ENCODE measurements at places on chromosomes 4 and X.

GRCh38 chr4:106186201-106186600 is 129.8 kb downstream of the TBCK start:
- no peak for DNase-seq

DNA sequence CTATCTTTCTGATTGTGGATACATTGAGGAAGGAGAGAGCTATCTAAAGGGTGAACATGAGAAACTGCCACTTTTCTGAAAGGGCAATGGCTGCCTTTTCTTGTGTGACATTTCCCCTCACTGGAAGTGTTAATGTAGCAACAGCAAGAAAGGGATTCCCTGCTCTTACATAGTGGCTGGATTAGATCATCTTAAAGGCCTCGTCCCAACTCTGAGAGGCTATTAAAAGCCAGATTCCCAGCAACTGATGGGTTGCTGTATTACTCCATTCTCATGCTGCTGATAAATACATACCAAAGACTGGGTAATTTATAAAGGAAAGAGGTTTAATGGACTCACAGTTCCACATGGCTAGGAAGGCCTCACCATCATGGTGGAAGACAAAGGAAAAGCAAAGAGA is 33.7 kb upstream of the ADH7 start:
- no peak for DNase-seq

DNA sequence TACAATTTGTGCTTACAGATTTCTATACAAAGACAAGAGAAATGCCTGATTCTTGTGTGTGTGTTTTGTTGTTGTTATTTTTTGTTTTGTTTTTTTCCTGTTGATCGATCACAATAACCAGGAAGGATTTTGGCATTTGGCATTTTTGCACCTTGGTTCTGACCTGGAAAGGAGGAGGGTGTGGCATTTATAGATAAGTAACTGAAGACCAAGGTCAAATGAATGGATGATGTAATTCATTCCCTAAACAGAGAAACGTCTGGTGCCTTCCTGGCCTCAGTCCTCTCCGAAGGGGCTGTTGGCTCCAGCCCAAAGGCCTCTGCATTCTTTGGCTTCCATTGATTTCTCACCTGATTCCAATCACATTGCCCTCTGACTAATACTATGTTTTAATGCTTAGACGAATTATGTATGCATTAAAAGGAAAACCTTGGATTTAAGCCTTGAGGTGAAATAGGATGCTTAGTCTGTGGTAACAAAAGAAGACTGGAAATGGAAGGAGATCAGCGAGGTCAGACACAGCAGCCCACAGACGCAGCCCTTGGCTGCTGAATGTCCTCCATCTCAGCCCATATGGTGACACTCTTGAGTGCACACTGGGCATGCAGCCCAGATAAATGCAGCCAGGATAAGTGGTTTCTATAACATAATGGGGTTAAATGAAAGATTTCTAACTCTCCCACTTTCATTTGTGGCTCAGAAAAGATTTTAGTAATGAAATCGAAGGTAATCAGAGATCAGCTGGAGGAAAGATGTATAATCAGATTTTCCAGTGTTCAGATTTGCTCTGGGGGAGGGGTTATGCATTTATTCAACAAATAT is 60.5 kb upstream of the TRIM2 start:
- DNase-seq = peak; percentile 36

- no peak for DNase-seq
Measured at GRCh38 chr4:85701861-85702321, 226.9 kb downstream of the ARHGAP24 start.

DNA sequence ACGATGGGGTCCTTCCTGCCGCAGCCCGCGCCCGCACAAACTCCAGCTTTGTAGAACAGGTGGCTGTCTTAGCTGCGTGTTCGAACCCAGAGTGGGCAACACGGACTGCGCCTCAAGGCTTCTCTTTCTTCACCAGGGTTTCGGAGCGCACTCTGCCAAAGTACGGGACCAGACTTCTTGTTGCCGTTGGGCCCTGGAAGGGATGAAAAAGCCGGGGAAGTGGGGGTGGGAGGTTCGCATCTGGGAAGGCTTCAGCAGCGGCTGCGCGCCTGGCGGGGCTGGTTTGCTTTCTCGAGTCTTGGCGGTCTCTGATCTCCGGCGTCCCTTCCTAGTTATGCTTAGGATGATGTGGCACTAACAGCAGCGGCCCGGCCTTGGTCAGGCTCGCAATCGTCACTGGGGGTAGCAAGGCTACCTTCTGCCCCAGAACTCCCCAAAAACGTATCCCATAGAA is 673 bp downstream of the PARM1 start:
- DNase-seq = no peak

DNA sequence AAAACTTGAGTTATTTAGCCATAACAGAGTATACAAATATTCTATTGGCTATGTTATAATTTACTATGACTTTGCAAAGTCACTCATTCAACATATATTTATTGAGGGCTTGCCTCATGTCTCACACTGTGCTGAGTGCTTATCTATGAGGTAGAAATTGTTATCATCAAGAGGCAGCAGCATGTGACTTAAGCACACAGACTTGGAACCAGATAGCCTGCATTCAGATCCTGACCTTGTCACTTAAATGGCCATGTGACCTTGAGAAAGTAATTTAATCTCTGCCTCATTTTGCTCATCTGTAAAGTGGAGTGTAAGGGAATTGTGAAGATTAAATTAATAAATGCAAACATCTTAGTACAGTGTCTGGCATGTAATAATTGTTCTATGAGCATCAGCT is 10.1 kb upstream of the EXOSC9 start:
- DNase-seq = no peak

DNA sequence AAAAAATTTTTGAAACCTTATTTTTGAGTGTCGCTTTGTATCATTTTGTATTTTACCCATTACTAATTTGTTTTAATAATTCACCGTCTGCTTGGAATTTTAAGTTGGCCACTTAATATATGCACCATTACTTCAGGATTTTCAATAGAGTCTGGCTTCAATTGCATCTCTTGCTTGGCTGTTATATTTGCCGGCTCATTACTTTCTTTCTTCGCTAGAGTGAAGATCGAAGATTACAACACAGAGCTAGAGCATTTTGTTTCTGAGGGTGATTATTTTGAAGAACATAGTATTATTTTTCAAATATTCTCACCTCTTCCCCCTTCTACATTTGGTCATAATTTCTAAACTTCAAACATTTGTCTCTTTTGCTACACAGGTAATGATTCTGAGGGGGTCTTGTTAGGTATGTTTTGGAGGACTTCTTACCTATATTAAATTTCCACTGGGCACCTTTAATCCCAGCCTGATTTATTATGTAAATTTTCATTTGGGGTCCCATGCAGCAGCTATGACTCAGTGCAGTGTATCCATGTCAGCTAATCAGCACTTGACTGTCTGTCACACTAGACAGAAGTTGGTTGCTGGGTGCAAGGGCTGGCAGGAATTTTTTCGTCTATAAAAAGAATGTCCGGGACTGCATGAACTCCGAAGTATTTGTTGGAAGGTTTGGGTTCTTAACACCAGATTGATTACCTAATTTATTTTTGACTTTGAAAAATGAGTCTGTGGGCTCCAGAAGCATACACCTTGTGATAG is 18.6 kb downstream of the TBC1D1 start:
- DNase-seq = no peak

GRCh38 chr4:151238477-151238876 is 38.5 kb upstream of the PRSS48 start:
- no peak for DNase-seq

DNA sequence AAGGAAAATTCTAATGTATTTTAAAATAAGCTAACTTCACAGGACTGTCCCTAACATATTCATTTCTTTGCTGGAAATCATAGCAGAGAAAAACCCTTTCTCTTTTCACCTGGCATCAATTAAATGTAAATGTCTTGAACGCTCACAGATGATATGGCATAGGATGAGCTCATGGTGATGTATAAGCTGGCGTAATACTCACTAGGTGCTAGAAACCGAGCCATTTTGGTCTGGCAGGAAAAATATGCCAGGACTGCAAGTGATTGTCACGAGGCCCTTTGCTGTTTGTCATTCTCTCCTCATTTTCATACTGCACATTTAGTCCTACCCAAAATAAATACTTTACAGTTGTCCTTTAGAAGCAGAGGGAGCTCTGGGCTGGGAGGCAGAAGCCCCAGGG is 222.7 kb upstream of the LNX1 start:
- no peak for DNase-seq

GRCh38 chrX:120372667-120373370 is 10.9 kb downstream of the ATP1B4 start:
- no peak for DNase-seq

DNA sequence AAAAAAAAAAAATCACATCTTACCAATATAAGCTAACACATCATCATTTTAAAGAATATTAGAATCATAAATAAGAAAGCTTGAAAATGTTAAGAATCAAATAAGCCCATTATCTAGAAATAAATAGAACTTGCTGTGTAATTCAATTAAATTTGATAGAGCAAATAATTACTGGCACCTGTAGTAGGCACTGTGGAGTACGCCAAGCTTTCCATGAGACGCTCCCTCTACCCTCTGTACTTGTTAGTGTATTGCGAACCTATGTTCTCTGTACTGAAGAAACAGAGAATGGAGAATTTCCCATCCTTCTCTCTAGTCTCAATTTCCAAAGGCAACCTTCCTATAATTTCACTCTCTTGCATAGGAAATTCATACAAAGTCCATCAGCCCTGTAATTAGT is 61.7 kb upstream of the HAND2 start:
- DNase-seq = no peak

- DNase-seq = no peak
Measured at GRCh38 chr4:6460876-6461275, 11.5 kb downstream of the PPP2R2C start.

- DNase-seq = no peak
Measured at GRCh38 chr4:16779028-16779675, 119.3 kb downstream of the LDB2 start.

GRCh38 chr4:171017593-171017992 is 795.6 kb upstream of the GALNTL6 start:
- DNase-seq = no peak

- DNase-seq = no peak
Measured at GRCh38 chr4:6523251-6523650, 50.8 kb upstream of the PPP2R2C start.

GRCh38 chrX:104343428-104344129 is 88.8 kb upstream of the ESX1 start:
- DNase-seq = no peak

- DNase-seq = no peak
Measured at GRCh38 chr4:6548201-6548881, 26.6 kb upstream of the MAN2B2 start.

DNA sequence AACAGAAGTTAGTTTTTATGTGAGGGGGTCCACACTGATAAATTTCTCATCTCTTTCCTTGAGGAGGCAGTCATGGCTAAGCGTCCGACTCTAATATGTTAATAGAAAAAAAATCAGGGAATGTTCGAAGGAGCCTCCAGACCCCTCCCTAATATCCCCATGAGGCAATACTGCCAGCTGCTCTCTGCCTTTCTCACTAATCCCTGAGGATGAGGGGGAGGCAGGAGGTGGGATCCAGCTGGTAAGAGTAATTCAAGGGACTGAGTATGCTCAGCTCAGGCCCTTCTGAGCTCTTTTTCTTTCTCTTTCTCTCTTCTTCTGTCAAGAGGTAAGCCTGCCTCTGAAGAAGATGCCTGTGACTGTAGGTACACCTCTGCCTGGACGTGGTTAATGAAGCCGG is 51.7 kb downstream of the PIR start:
- no peak for DNase-seq

DNA sequence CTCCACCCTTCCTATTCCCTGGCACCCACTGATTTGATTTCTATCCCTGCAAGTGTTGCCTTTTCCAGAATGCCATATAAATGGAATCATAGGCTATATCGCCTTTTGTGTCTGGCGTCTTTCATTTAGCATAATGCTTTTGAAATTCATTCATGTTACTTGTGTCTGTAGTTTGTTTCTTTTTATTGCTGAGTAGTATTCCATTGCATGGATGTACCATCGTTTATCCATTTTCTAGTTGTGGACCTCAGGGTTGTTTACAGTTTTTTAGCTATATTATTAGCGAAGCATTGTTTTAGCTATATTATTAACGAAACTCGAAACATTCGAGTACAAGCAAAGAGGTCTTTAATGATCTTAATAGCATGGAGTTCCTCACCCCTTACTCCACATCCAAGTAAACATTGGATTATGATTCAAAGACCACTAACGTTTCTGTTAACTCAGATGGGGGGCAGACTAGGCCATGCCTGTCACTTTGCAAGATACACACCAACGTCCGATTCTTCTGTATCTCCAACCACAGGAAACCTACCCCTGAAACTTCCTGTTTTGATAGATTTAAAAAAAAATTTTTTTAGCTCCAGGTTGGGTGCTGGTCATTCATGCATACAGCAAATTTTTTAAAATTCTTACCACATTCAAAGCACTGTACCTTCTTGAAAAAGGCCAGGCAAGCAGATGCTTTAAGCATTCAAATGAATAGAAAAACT is 1.1 kb downstream of the DCK start:
- DNase-seq = no peak

DNA sequence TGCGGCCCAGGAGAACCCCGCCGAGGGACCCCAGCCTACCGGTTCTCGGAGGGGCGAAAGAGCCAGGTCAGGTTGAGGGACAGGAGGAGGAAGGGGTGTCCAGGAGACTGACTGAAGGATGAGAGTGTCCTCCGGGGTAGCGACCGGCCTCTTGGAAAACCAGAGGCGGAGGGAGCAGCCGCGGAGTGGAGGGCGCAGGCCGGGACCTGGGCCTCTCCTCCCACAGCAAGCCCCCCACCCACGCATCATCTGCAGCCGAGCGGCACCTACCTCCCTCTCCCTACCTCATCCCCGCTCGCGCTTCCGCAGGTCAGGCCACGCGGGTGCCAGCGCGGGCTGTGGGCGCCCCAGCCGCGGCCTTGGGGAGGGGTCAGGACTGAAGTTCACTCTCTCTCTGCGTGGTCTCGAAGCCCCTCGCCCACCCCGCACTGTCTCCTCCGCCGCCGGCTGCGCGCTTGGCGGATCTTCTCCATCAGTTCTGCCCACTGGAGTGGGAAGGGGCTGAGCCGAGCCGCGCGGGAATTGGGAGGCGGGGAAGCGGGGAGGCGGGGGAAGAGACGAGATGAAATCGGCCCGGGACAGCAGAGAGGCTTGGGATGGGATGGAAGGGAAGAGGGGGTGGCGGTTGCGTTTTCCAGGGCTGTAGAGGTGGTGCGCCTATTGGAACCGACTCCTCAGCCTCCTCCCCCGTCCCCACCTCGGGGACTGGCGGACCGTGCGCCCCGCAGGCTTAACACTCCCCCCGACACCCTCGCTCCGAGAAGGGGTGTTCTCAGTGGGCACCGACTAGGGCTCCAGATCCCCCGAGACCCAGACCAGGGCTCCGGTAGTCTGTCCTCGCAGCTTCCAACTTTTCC is 1.8 kb downstream of the NLGN4X start:
- no peak for DNase-seq

- no peak for DNase-seq
Measured at GRCh38 chr4:112201915-112202505, 29.6 kb upstream of the AP1AR start.

DNA sequence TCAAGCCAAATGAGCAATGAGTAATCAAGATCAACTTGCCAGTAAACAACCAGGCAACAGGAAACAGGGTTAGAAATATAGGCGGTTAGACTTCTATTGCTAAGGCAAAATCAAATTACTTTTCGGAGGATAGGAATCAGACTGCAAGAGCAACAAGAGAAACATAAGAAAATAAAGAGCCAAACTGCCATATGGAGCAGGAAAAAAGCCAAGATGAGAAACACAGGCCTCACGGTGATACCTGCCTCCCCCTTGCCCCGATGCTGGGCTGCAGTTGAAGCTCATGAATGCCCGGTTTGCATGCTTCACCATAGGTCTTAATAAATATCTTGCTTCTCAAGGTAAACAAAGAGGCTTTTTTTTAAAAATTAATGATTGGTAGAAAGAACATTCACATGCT is 158.4 kb upstream of the MAGEC2 start:
- DNase-seq = no peak

Data from NCI-H187 treated with DMSO at 0.1 percent for 48 hours (cell line).